Umbilical cord (tissue), 2 donors: ENCODE measurements at places on chromosomes 3 and 15. TPM values are rescaled to one million over a fixed set of nuclear protein-coding genes. Genes with fewer than 3 reads are reported as not detected.

The RBP2 gene
- total RNA-seq: not detected

The TMC3 gene
- total RNA-seq: 0.48 TPM

The IFT57 gene
- 56.8 TPM for total RNA-seq

The LRRC15 gene
- 5.1 TPM for total RNA-seq

The PLCL2 gene
- 23.6 TPM for total RNA-seq

The C3orf52 gene
- total RNA-seq: 16.1 TPM

The NAALADL2 gene
- total RNA-seq: 62.6 TPM

The MORC1 gene
- total RNA-seq: 2.4 TPM

The KBTBD13 gene
- not detected for total RNA-seq

The GPR27 gene
- 1.2 TPM for total RNA-seq

The SYNM gene
- 230 TPM for total RNA-seq
